Placental epithelial cell (primary cell): ENCODE measurements at places on chromosomes 5 and 9. TPM values are rescaled to one million over a fixed set of nuclear protein-coding genes. Genes with fewer than 3 reads are reported as not detected.

Gene BBLN
- total RNA-seq, result 30.6 and 40.8 TPM in 2 replicates

Gene PLAC8L1
- total RNA-seq, result not detected in 2 replicates

Gene OTP
- not detected in 2 replicates for total RNA-seq

Gene FAM78A
- under 0.01 TPM in 1 of 2 replicates, not detected in the other for total RNA-seq

Gene DMRT3
- not detected in 2 replicates for total RNA-seq

Gene PCDHB14
- total RNA-seq, result 0.22 and 1.2 TPM in 2 replicates

Gene SEMA5A
- total RNA-seq, result 322 and 351 TPM in 2 replicates

Gene SCGB3A2
- total RNA-seq, result 1.2 TPM in 1 of 2 replicates, not detected in the other

Gene NUTM2F
- not detected in 2 replicates for total RNA-seq

Gene GRM6
- not detected in 2 replicates for total RNA-seq

Gene RABEPK
- 23.2 and 37.0 TPM in 2 replicates for total RNA-seq

Gene SLC6A19
- not detected in 2 replicates for total RNA-seq

Gene TRPM6
- total RNA-seq, result not detected in 2 replicates

Gene ISL1
- 0.79 TPM in 1 of 2 replicates, not detected in the other for total RNA-seq

Gene FOXD4L4
- total RNA-seq, result 0.39 and 0.43 TPM in 2 replicates

Gene CYLC2
- not detected in 2 replicates for total RNA-seq

Gene RNF208
- total RNA-seq, result under 0.01 TPM in 1 of 2 replicates, not detected in the other

Gene PRUNE2
- total RNA-seq, result 4.7 and 12.6 TPM in 2 replicates

Gene CLTA
- total RNA-seq, result 204 and 250 TPM in 2 replicates

Gene ANP32B
- 7.0 and 14.1 TPM in 2 replicates for total RNA-seq

Gene IFNB1
- total RNA-seq, result not detected in 2 replicates

Gene ITK
- not detected in 2 replicates for total RNA-seq

Gene ITGA2
- total RNA-seq, result 3.5 and 39.6 TPM in 2 replicates

Gene ZNF879
- total RNA-seq, result 4.4 and 7.5 TPM in 2 replicates

Gene C5orf52
- total RNA-seq, result not detected in 2 replicates

Gene SLC25A2
- total RNA-seq, result 0.22 and 0.39 TPM in 2 replicates

Gene MARVELD2
- 20.0 and 29.5 TPM in 2 replicates for total RNA-seq

Gene TBC1D13
- total RNA-seq, result 19.6 and 25.6 TPM in 2 replicates

Gene LMNB1
- 18.1 and 21.4 TPM in 2 replicates for total RNA-seq

Gene RECK
- 22.2 and 54.2 TPM in 2 replicates for total RNA-seq

Gene GMCL2
- not detected in 2 replicates for total RNA-seq

Gene FAM151B
- 5.1 and 5.6 TPM in 2 replicates for total RNA-seq

Gene CMYA5
- 1.1 and 2.0 TPM in 2 replicates for total RNA-seq

Gene RLN1
- not detected in 2 replicates for total RNA-seq
